ENCODE measurements at places on chromosomes 13 and 19.
A peak's percentile ranks its signal among the peaks of the same experiment; 100 is the strongest.

- no peak for DNase-seq
Measured at GRCh38 chr19:2329501-2329916, 1.0 kb downstream of the SPPL2B start.

DNA sequence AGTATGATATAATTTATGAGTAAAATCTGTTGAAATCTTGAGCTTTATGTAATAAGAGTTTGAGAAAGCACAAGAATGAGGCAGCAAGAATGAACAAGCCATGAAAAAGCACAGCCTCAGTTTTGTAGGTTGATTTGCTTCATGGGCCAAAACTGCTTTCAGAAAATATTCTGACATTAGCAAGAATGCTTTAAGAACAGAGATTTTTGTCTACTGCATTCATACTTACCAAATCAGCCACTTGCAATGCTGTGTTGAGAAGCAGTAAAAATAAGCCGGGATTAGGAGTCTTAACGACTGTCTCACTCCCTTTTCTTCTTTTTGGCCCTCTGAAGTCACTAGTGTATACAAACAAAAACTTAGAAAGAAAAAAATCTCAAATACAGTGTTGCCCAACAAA, 114.5 kb downstream of the POSTN start:
- DNase-seq, result no peak

GRCh38 chr19:1104311-1105007, 665 bp downstream of the GPX4 start:
- DNase-seq, result peak; percentile 56

- DNase-seq, result no peak
Measured at GRCh38 chr13:76825430-76825829, 60.8 kb downstream of the KCTD12 start.

GRCh38 chr19:22286151-22286810, at the start of gene ZNF729:
Gene ZNF729 (plus strand): TSS chr19:22286441. CDS start chr19:22286526, 85 bp downstream.
- no peak for DNase-seq

Data from HCEC 1CT (cell line).